ENCODE measurements at places on chromosomes 1 and 21. TPM values are rescaled to one million over a fixed set of nuclear protein-coding genes. Genes with fewer than 3 reads are reported as not detected.

KPRP gene
- not detected for total RNA-seq

OR2T33 gene
- not detected for total RNA-seq

FRRS1 gene
- 2.5 TPM for total RNA-seq

LRRC7 gene
- total RNA-seq, result 0.07 TPM

TP53BP2 gene
- 30.0 TPM for total RNA-seq

AIM2 gene
- 0.19 TPM for total RNA-seq

ADAM30 gene
- not detected for total RNA-seq

AIRE gene
- total RNA-seq, result not detected

PDPN gene
- total RNA-seq, result 20.1 TPM

RAP1GAP gene
- total RNA-seq, result not detected

ACTL8 gene
- total RNA-seq, result not detected

MIXL1 gene
- not detected for total RNA-seq

HHIPL2 gene
- total RNA-seq, result not detected

PM20D1 gene
- total RNA-seq, result 0.13 TPM

OR10J1 gene
- not detected for total RNA-seq
